CD4-positive, alpha-beta memory T cell (primary cell): ENCODE measurements at places on chromosomes 5 and 9. TPM values are rescaled to one million over a fixed set of nuclear protein-coding genes. Genes with fewer than 3 reads are reported as not detected.

DNA sequence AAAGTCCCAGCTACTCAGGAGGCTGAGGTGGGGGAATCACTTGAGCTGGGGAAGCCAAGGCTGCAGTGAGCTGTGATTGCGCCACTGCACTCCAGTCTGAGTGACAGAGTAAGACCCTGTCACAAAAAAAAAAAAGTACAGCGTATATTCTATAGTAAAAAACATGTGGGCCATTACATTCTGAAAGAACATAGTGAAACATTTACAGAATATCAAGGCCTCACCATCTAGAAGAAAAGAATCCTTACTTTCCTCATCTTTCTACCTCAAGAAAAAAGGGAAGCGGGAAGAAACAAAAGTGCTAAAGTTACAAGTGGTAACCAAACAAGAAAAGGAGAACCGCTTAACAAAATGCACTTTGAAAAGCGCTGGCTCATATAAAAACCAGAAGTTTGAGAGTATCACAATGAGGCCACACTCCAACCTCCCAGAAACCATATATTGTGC is 5.7 kb upstream of the SYK start:
- H3K27me3 ChIP-seq = no peaks in the 10 kb centered on the region
- H3K27ac ChIP-seq = no peak overlapping the region
- H3K36me3 ChIP-seq = no peaks in the 10 kb centered on the region
- no peak for DNase-seq
- H3K4me3 ChIP-seq = no peak overlapping the region
- H3K4me1 ChIP-seq = no peaks in the 10 kb centered on the region

DNA sequence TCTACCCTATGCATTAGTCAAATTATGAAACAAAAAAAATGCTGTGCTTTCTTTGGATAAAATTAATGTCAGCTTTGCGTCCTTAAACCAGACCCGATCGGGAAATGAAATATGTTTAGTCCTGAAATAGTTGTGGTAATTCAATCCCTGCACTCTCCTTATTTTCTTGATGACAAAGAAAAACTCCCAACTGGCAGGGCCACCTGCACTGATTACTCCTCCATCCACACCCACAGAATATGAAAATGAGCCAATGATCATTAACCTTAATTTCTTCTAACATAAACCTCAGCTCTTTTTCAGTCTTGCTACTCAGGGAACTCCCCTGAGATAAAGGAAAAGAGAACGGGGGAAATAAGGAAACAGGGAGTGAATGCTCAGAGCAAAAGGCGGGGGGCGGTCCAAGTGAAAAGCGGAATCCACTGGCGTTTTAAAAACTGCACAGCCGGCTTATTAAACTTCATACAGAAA is 245.3 kb downstream of the BNC2 start:
- no peak for DNase-seq
- no peak overlapping the region for H3K27ac ChIP-seq
- no peaks in the 10 kb centered on the region for H3K4me1 ChIP-seq
- H3K36me3 ChIP-seq = no peaks in the 10 kb centered on the region
- no peak overlapping the region for H3K4me3 ChIP-seq

GRCh38 chr9:34636791-34637355 is 714 bp downstream of the SIGMAR1 start:
- no peaks in the 10 kb centered on the region for H3K36me3 ChIP-seq
- peaks cover 38% of the 10 kb centered on the region for H3K4me1 ChIP-seq
- H3K27ac ChIP-seq = peak overlapping the region; percentile 78
- no peak for DNase-seq
- peak overlapping the region; percentile 47 for H3K4me3 ChIP-seq

NOXA1 gene
- 5.6 TPM for total RNA-seq
